ENCODE measurements at places on chromosomes 12 and 14. TPM values are rescaled to one million over a fixed set of nuclear protein-coding genes. Genes with fewer than 3 reads are reported as not detected.

Gene FRMD6
- total RNA-seq, result 169 TPM

- DNase-seq, result peak; percentile 48
These were observed 26.8 kb upstream of the BMAL2 start for GRCh38 chr12:27305673-27306456.

- no peak for DNase-seq
These were observed 12.6 kb downstream of the RASSF8 start for GRCh38 chr12:25970916-25971653.

Gene AQP5
- total RNA-seq, result not detected

DNA sequence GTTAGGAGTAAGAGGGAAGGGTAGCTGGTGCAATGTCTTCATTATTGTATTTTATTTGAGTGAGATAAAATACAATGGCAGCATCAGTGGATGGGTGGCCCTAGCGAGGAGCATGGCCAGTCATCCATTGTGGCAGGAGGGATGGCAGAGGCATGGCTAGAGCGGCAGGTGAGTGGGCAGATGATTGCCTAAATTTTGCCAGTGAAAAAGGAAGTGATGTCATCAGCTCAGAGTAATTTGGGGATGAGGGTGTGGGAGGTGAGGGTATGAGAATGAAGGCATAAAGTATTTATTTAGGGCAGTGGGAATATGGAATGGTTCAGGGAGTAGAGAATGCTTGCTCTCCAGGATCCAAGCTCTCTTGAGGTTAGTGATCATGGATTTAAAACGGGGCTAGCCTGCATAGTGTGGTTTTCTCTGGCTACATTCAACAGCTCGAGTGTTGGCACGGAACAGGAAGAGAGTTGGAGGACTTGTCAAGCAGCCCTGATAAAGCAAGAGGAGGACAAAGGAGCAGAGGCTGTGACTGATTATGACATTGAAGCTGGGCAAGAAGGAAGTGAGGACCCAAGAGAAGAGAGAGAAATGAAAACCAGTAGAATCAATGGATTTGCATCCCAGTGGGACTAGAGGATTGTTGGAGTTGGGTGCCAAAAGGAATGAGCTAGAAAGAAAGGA, 18.7 kb upstream of the SERPINA6 start:
- peak; percentile 68 for DNase-seq

Gene AKAP6
- 130 TPM for total RNA-seq

DNA sequence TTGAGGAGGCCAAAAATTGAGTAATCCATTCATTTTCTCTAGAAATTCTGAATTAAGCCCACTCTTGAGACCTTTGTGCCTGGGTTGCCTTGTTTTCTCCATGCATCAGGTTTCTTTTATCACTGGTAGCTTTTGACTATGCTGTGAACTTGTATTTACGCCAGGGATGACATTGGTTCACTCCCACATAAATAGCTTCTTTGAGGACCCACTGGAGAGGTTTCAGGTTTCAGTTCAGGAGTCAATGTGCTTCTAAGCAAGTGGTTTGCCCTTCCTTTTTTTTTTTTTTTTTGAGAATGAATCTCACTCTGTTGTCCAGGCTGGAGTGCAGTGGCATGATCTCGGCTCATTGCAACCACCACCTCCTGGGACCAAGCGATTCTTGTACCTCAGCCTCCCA, 10.2 kb upstream of the SLC17A8 start:
- DNase-seq, result peak; percentile 19

Measured in myocyte (in vitro differentiated cells).